ENCODE measurements at places on chromosomes 13 and 19. TPM values are rescaled to one million over a fixed set of nuclear protein-coding genes. Genes with fewer than 3 reads are reported as not detected.

DNA sequence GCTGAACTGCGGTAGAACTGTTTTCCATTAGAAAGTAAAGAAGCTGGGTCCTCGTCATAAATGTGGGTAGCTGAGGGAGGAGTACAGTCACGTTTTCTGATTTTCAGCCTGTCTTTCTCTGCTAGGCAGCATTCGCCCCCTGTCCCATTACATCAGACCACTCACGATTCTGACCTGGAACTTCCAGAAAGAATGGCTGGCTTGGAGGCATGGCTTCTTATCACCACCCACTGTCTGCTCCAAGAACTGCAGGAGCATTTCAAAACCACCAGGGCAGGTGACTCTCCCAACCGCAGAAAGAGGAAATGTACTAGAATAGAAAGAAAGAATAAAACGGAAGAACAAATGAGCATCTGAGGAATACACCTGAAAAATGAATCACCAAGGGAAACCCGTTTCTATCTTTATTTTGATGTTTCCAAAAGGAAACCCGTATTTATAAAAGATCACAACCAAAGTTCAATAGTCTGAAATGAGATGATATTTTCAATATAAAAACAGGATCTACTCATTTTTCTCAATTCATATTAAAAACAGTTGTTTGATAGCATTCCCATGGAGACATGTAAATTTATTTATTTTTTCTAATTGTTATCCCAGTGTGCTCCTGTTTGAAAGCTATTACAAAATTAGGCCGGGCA, 22.1 kb upstream of the POMP start:
- DNase-seq: peak; percentile 39

DNA sequence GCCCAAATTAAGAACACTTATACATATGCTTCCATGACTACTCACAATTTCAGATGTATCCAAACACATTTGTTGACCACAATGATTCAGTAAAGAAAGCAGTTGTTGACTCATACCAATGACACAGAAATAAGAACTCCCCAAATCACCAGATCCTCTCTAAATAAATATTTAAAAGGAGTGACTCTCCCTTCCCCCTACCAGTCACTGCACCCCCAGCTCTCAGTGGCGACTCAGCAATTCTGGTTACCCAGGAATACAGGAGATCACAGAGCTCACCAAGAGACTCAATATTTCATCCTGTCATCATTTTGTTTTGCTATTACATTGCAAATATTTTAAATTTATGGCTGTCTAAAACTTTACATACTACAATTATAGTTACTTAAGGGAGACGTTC, 131.5 kb downstream of the RGCC start:
- no peak for DNase-seq

CEBPA gene
- total RNA-seq: 1.7 TPM

- DNase-seq: no peak
Measured at GRCh38 chr13:63279136-63279535, 1863.5 kb upstream of the PCDH20 start.

DNA sequence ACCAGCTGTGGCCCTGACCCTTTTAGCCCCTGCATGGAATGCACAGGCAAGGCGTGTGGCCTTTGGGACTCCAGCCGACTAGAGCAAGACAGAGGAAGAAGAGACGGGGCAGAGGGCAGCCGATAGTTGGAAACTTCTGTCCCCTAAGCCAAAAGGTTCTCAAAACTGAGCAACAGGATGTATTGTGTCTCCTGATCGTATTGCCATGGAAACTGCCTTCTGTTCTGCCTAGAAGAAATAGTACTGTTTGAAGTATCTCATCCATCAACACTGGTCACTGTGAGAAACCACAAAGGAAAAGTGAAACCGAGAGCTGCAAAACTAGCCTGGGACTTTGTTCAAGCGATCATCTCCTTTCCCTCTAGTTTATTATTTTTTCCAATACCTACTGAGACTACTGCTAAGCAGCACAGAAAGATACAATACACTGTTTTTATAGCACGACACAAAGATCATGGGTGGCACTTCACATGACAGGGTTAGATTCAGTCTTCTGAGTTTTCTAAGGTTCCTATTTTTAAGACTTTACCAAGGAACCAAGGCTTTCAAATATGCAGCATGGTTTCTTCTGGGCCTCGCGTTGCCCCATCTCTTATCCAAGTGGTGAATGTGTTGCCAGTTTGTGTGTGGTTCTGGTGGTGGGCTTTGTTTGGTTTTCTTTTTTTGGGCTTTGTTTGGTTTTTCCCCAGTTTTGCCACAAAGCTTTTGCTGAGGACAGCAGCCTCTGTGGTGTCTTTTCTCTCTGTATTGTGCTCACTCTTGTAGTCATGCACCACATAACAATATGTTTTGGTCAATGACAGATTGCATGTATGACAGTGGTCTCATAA, 49.3 kb upstream of the GPR183 start:
- DNase-seq: no peak

HIPK4 gene
- 0.30 TPM for total RNA-seq

- no peak for DNase-seq
Measured at GRCh38 chr13:97130190-97130589, 91.9 kb upstream of the MBNL2 start.

- DNase-seq: no peak
Measured at GRCh38 chr13:109646423-109646822, 140.0 kb downstream of the IRS2 start.

DNA sequence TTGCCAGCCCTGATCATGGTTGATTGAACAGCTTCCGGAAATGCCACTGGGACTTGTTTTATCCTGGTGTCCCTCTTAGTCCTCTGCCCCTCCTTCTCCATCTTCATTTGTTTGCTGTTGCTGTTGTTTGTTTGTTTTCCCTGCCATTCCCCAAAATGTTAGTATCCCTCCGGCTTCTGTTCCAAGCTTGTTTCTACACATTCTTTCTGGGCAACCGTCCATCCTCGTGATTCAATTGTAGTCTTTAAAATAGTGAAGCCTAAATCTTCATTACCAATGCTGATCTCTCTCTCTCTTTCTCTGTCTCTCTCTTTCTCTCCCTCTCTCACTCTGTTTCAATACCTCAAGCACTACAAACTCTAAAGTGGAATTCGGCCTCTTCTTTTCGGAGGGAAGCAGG, 649.3 kb upstream of the ARGLU1 start:
- DNase-seq: no peak

GRCh38 chr19:39032063-39032918, at the start of gene FBXO27:
FBXO27 (minus strand) TSS chr19:39032549; CDS start chr19:39032227, 322 bp downstream.
- peak; percentile 5 for DNase-seq

CD22 gene
- total RNA-seq: not detected

All from neural crest cell (in vitro differentiated cells).